Thyroid gland (tissue), 4 donors: ENCODE measurements at places on chromosomes 12 and 14. TPM values are rescaled to one million over a fixed set of nuclear protein-coding genes. Genes with fewer than 3 reads are reported as not detected.

Gene TAS2R31
- total RNA-seq: 4.9 TPM

DNA sequence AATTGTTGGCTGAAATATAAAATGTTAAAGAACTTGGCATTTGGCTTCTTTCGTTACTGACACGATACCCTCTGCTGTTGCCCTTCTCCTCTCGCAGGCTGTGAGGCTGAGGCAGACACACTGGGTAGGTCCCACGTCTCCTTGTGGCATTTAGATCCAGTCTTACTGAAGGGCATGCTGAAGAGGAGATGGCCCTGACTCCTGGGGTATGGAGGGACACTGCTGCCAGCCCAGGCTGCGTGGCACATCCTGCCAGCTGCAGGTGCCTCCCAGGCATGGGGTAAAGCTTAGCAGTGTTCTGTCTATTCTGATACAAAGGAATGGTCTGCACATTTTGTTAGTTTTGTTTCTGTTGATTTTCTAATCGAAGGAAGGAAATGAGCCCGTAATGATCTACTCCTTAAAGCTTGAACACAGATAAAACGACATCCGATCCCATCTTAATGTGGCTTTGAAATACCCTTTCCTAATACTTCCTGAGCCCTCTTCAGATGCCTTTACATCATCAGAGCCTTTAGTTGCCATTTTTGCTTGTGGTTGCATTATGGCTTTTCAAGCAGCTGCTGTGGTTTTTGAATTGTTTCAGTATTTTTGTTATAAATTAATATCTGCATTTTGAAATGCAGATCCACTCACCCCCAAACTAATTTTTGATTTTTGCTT lies 61.1 kb downstream of the WDR20 start:
- DNase-seq: no peak

Gene FLVCR2
- 9.1 TPM for total RNA-seq

- DNase-seq: no peak
Observed at GRCh38 chr12:69685810-69686209, 13.3 kb downstream of the BEST3 start.

DNA sequence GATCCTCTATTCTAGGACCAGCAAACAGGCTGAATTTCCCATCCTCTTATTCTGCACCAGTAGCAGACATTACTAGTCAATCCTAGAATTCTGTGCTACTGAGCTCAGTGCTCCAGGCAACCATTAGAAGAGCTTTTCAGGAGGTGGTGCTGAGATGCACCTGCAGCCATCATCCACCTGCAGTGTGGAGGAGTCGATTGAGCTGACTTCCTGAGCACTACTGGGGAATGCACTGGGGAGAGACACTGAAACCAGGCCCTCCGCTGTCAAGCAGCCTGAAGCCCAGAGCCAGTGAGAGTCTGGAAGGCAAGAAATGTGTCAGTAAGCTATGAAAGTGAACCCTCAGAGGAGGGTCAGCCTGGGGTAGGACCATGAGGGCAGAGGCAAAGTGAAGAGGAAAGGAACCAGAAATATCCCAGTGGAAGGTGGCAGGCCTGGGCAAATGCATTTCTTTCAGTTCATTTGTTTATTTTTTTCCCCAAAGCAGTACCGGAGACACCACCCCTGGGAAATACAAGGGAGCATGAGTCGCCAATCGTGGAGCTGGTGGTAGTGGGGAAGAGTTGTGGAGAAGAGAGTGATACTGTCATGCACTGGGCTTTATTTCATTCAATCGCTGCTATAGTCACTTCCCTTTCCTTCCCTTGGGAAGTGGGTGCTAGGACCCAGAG lies 23.0 kb upstream of the SERPINA4 start:
- no peak for DNase-seq

Gene TC2N
- 102 TPM for total RNA-seq

Gene CACNA2D4
- total RNA-seq: 1.5 TPM

GRCh38 chr14:61460718-61461611 lies 139.6 kb downstream of the PRKCH start:
- peak; percentile 9 for DNase-seq

- peak; percentile 12 for DNase-seq
Observed at GRCh38 chr12:53696655-53697331, 20.9 kb upstream of the ATP5MC2 start.

DNA sequence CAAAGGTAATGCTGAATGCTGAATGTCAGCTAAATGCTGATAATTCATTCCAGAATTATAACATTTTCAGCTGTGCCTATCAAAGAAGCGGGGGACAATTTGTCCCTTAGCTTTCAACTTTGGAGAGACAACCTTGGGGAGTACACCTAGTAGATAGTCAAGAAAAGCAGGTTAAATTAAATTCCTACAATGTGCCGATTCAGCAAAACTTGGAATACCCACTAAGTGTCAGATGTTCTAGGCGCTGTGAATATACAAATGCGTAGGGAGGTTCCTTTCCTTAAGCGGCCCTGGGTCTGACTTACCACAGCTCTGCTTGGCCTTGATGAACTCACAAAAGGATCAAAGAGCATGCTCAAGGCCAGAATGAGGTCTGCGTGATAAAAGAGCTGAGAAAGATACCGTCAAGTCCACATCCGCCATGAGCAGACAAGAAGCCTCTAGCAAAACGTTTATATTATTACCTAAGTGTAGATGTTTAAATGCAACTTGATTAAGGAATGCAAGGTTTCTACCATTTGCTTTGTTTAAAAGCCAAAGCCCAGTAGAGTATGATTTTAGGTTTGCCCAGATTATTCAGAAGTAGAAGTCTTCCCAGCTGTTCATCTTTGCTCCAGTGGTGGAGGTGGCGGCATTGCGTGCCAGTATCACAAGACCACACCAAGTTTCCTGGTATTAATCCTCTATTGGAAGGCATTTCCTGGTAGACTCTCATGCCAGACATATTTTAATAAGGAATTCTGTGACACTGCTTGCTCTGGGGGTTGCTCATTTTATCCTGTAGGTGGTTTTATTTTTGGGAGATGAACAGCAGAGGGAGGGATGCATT lies 368.6 kb downstream of the DPF3 start:
- no peak for DNase-seq

DNA sequence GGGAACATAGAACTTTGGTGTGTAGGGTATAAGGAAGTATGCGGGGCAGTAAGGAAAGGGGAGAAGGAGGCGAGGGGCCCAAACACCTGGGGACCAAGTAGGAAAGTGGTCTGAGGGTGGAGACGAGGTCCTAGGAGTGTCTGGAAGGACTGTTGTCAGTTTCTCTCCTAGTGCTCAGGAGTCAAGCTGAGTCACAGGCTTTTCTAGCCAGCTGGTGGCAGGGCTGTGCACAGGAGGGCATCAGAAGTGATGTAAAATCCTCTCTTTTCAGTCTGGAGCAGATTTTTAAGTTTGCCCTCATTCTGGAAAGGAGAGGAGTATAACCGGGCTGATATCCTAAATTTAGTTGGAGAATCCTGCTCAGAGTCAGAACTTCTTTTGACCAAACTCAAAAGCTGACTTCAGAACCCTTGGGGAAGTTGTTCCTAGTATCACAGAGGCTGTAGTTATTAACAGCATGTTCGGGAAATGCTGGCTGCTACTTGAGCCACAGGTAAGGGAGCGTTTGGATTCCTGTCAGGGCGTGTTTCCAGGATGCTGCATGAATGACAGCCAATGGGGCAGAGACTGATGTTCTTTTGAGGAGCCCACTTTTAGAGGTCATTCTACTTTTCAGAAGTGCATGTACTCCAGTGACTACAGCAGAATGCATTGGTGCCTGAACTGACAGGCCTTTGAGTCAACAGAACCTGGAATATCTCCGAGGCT lies 19.3 kb downstream of the ZNF664 start:
- peak; percentile 86 for DNase-seq
